ENCODE measurements at places on chromosomes 4 and X.

- DNase-seq, result no peak
Observed at GRCh38 chr4:169269916-169270809, 593 bp downstream of the SH3RF1 start.

DNA sequence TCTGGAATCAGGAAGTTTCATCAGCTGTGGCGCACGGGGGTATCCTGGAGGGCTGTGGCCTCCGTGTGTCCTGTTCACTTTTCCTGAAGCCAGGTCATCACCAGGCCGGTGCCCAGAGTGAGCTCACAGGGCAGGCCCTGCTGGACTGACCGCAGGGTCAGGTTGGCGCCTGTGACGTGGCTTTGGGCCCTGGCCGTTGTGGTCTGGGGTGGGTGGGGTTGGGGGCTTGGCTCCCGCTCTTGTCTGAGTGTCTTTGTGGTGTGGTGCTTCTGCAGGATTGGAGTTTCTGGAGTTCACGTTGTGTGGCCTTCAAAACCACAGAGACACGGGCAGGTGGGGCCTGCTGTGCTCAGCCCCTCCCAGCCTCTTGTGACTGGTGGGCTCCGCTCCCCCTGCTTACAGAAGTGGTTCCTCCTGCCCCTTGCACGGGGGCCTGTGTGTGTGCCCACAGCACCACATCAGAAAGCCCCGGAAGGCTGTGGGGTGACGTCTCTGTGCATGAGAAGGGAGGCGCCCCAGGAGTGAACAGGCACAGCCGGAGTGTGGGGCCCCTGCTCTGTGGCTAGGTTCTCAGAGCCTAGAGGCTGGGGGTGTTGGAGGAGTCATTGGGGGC lies 9.5 kb downstream of the RGS12 start:
- DNase-seq, result peak; percentile 84

DNA sequence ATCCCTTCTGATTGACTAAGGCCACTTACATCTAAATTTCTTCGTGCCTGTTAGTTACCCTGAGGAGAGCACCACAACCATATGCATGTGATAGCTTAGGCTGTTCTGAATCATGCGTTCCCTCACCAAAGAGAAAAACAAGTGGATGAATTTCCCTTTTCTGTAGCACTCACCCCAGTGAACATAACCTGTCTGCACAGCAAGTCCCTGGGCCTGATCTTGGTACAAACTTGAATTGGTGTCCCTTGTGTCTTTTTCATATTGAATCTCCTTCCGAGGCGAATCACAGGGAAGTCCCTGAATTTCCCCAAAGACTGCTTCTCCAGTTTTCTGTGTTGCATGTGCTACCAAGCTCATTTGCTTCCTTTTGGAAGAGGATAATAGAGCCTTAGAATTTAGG lies 100.4 kb downstream of the KLHL8 start:
- no peak for DNase-seq

DNA sequence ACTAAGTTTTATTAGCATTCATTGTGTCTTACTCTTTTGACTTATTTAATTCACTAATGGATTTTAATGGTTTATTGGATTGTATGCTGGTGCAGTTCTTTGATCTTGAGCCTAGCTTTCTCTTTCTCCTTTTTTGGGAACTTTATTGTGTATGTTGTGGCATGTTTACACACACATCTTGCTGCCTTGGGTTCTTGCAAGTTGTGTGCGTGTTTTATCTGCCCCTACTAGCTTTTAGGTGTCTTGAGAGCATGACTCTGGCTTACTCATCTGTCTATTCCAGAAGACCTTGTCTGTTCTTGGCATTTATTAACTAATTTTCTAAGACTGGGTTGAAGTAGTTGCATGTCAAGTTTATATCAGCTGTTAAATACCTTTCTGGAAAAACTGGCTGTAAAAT lies 2.7 kb downstream of the TMEM165 start:
- DNase-seq, result no peak

GRCh38 chrX:119757979-119758730 lies at the start of gene SOWAHD:
TSS of gene SOWAHD (plus strand) at chrX:119758588. CDS start at chrX:119758668, 80 bp downstream.
- DNase-seq, result peak; percentile 14

- DNase-seq, result peak; percentile 65
Observed at GRCh38 chr4:102625232-102625930, 124.2 kb downstream of the NFKB1 start.

DNA sequence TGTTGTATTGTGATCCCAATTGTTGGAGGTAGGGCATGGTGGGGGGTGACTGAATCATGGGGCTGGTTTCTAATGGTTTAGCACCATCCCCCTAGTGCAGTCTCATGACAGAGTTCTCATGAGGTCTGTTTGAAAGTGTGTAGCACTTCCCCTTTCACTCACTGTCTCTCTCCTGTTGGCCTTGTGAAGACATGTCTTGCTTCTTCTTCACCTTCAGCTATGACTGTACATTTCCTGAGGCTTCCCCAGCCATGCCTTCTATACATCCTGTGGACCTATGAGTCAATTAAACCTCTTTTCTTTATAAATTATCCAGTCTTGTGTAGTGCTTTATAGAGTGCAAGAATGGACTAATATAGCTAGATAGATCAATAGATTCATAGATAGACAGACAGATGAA lies 230.0 kb downstream of the MAGEE1 start:
- no peak for DNase-seq

- DNase-seq, result no peak
Observed at GRCh38 chr4:33187035-33187434, 2466.9 kb downstream of the PCDH7 start.

DNA sequence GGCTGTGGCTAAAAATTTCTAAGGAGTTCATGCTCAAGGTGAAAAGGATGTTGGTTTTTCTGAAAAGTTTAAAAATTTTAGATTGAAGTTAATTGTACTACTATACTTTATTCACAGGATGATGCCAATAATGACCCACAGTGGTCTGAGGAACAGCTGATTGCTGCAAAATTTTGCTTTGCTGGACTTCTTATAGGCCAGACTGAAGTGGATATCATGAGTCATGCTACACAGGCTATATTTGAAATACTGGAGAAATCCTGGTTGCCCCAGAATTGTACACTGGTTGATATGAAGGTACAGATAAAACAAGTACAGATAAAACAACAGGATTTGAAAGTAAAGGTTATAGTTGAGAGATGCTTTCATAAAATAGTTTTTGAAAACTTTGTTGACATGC lies 12.2 kb downstream of the PAICS start:
- no peak for DNase-seq

DNA sequence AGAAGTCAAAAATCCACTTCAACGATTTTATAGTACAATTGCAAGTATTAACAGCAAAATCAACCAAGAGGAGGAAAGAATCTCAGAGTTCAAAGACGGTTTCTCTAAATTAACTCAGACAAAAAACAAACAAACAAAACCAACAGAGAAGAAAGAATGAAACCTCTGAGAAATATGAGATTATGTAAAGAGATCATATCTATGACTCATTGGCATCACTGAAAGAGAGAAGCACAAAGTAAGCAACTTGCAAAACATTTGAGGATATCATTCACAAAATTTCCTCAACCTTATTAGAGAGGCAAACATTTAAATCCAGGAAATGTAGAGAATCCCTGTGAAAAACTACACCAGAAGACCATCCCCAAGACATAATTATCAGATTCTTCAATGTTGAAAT lies 370.4 kb downstream of the INPP4B start:
- no peak for DNase-seq

GRCh38 chrX:22959204-22959920 lies 40.4 kb upstream of the DDX53 start:
- DNase-seq, result no peak

DNA sequence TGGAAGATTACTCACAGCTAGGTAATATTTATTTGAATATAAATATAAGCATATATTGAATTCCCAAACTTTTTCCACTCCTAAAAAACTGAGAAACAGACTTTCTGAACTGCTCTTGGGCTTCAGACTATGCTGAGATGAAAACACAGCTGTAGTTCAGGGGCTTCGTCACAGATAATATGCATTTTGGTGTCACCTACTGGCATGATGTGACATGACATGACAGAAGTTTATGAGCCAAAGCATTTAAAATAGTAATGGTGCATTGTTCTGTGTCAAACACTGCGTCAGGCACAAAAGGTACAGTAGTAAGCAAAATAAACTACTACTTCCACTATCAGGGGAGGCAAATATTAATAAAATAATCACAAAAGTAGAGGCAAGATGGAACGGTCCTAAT lies 171.3 kb downstream of the BTC start:
- DNase-seq, result no peak
